ENCODE measurements at places on chromosomes 3 and 15.

- DNase-seq: no peak
These were observed 176.9 kb downstream of the STAC start for GRCh38 chr3:36557021-36557707.

- DNase-seq: no peak
These were observed 128.4 kb upstream of the IGSF10 start for GRCh38 chr3:151589311-151589710.

DNA sequence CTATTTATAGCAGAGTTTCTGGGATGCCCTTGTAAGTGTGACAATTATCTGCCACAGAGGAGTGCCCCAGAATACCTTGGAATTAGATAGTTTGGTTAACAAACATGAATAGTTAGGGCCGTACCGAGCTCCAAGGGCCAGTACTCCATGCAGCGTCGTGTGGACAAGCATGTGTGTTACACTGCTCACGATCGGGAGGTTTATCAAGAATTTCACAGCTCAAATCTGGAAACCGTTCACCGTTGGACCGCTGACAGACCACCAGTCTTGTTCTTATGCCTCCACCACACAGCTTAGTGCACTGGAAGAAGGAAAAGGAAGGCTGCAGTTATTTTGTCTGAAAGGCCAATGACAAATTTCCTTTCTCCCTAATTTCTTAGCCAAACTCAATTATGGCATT is 93.7 kb downstream of the ADAMTS9 start:
- DNase-seq: no peak

GRCh38 chr3:13612829-13613228 is 63.9 kb downstream of the FBLN2 start:
- no peak for DNase-seq

DNA sequence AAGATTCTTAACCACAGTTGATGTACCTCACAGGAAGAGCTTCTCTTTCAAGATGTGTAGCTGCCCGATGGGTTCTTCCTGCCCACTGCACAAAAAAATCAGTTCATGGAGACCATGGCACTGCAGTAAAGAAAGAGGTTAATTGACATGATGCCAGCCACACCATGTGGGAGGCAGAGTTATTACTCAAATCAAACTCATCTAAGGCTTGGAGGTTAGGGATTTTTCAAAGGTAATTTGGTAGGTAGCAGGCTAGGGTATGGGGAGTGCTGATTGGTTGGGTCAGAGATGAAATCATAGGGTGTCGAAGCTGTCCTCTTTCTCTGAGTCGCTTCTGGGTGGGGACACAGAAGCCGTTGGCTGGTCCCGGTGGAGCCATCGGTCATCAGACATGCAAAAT is 57.4 kb upstream of the BDH1 start:
- no peak for DNase-seq

DNA sequence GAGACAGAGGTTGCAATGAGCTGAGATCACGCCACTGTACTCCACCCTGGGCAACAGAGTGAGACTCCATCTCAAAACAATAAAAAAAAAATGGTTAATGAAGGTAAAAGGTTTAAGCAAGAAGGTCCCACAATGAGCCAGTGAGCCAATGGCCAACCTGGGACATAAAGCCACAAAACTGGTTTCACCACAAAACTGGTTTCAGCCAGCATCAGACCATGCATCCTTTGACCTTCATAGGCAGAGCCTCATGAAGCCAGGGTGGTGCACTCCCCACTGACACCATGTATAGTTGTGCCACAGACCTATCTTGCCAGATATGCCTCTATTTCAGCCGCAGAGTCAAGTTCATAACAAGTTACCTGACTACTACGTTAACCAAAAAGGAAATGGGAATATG is 41.9 kb downstream of the SCAP start:
- no peak for DNase-seq

DNA sequence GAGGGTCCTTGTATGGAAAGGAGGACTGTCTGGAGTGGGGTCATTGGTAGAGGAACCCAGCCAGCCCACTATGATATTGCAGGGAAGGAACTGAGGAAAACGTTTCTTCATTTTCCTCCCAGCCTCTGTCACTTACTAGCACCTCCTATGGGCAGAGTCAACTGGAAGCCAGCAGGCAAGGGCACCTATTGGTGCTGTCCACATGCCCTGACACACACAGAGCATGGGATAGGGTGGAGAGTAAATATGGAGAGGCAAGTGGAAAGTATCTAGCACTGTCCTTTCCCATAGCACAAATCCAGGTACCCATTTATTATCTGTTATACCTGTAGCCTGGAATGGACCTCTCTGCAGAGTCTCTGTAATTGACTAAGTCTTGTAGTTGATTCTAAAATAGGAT is 285.6 kb downstream of the WDR72 start:
- DNase-seq: no peak

DNA sequence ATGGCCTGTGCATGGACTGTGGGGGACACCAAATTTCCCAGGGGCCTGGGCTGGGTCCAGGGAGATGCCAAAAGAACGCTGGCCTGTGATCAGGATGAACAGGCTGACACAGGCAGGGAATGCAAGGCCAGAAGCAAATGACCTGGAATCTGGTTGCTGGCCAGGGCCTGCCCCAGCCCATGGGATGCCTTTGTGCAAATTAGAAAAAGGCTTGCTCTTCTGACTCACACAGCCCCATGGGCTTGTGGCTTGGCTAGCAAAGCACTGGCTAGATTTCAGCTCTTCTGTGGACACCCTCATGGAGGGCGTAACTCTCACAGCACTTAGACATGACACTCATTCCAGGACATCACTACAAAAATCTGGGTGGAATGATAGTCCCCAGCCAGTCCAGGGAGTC is 356.0 kb downstream of the SHQ1 start:
- peak; percentile 94 for DNase-seq

DNA sequence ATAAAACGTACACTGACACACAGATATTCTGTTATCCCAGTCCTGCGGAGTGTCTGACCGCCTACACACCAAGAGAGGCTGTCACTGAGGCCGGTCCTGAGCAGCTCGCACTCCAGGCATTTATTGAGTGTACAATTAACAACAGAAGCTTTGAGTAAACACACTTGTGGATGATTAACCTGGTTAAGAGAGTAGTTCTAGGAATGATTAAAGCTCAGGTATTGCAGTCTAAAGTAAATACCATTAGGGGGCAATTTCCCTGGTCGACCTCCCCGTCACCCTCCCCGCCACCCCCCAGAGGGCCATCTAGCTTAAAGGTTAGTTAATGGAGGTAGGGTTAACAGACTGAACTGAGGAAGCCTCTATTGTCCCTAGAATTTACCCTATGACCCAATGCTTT is 1278.5 kb downstream of the NSUN3 start:
- no peak for DNase-seq

- no peak for DNase-seq
These were observed 25.5 kb downstream of the DPH3 start for GRCh38 chr3:16239086-16239770.

DNA sequence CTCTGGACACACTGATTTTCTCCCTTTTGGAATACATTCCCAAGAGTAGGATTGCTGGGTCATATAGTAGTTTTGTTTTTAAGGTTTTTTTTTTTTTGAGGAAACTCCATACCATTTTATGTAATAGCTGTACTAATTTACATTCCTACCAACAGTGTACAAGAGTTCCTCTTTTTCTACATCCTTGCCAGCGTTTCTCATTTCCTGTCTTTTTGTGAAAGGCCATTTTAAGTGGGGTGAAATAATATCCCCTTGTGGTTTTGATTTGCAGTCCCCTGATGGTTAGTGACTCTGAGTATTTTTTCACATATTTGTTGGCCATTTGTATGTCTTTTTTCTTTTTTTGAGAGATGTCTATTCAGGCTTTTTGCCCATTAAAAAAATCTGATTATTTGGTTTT is 1205.5 kb downstream of the ROBO1 start:
- no peak for DNase-seq

- DNase-seq: no peak
These were observed 897.3 kb downstream of the ROBO1 start for GRCh38 chr3:78870484-78870883.

- peak; percentile 79 for DNase-seq
These were observed 44.9 kb downstream of the MSL2 start for GRCh38 chr3:136151219-136151618.

- no peak for DNase-seq
These were observed 74.6 kb downstream of the PRICKLE2 start for GRCh38 chr3:64150623-64151207.

- no peak for DNase-seq
These were observed 243.5 kb upstream of the SLCO3A1 start for GRCh38 chr15:91609966-91610365.

- no peak for DNase-seq
These were observed 34.4 kb downstream of the POC1A start for GRCh38 chr3:52119826-52120225.

DNA sequence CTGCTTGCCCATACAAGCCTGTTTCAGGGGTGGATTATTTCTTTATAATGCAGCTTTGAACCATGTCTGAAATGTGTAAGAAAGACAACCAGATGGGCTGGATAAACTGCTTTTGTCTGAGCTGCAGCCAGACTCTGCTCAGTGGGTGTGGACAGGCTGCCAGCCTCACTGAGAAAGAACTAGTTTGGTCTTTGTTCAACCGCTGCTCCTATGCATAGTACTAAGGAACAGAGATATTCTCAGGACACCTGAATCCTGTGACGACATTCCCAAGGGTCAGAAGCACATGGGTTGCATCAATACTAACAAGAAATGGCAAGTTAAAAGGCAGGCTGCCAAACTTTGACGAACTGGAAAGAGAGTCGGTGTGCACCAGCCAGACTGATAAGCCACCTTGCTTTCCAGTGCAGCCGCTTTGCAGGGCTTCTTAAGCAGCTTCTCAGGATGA is 57.2 kb downstream of the PLD1 start:
- no peak for DNase-seq

GRCh38 chr3:168493412-168494205 is 397.9 kb upstream of the GOLIM4 start:
- no peak for DNase-seq

- DNase-seq: no peak
These were observed 150.5 kb upstream of the PRR20G start for GRCh38 chr3:127438371-127438770.

DNA sequence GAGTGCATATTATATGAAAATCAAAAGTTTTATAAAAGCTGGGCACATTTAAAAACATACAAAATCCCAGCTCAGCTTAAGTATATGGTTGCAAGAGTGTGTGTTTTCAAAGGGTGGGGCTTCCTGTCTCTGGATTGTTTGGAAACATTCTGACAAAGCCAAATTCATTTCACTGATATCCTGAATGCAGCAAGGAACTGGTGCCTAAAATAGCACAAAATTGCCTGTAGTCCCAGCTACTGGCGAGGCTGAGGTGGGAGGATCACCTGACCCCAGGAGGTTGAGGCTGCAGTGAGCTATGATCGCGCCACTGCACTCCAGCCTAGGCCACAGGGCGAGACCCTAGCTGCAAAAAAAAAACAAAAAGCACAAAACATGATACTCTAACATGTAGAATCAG is 13.0 kb upstream of the TJP1 start:
- DNase-seq: no peak

- peak; percentile 35 for DNase-seq
These were observed 46.2 kb downstream of the TBL1XR1 start for GRCh38 chr3:177150970-177151627.

- no peak for DNase-seq
These were observed 15.6 kb downstream of the CLEC3B start for GRCh38 chr3:45041666-45042065.

- no peak for DNase-seq
These were observed 45.6 kb downstream of the DNASE1L3 start for GRCh38 chr3:58164906-58165821.

GRCh38 chr3:165225604-165226003 is 29.4 kb upstream of the SLITRK3 start:
- no peak for DNase-seq

All from MG63 (cell line).